ENCODE measurements at places on chromosomes 2 and 18.

GRCh38 chr2:16664809-16665747 is 556 bp downstream of the CYRIA start:
- no peak for DNase-seq

GRCh38 chr2:45728458-45728942 is 77.0 kb downstream of the PRKCE start:
- no peak for DNase-seq

- DNase-seq, result no peak
Measured at GRCh38 chr2:62475172-62476011, 30.6 kb downstream of the TMEM17 start.

- DNase-seq, result no peak
Measured at GRCh38 chr2:43441195-43441594, 154.6 kb downstream of the THADA start.
